ENCODE measurements at places on chromosomes 13 and 19.

DNA sequence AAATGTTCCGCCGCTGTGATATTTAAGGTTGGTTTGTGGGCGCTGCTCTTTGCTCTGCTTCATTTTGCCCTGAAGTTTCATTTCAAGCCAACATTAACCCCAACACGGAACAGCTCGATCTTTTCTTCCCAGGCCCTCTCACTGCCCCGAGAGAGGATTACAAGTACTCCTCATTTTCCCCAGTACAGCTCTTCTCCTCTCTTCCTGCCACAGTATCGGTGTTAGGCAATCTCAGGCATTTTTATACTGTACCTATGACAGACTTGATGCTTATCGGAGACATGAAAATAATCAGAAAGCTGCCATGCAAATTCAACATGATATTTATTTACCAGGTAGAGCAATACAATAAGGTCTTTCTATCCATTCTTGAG, 1.3 kb upstream of the EDNRB start:
- DNase-seq: no peak

DNA sequence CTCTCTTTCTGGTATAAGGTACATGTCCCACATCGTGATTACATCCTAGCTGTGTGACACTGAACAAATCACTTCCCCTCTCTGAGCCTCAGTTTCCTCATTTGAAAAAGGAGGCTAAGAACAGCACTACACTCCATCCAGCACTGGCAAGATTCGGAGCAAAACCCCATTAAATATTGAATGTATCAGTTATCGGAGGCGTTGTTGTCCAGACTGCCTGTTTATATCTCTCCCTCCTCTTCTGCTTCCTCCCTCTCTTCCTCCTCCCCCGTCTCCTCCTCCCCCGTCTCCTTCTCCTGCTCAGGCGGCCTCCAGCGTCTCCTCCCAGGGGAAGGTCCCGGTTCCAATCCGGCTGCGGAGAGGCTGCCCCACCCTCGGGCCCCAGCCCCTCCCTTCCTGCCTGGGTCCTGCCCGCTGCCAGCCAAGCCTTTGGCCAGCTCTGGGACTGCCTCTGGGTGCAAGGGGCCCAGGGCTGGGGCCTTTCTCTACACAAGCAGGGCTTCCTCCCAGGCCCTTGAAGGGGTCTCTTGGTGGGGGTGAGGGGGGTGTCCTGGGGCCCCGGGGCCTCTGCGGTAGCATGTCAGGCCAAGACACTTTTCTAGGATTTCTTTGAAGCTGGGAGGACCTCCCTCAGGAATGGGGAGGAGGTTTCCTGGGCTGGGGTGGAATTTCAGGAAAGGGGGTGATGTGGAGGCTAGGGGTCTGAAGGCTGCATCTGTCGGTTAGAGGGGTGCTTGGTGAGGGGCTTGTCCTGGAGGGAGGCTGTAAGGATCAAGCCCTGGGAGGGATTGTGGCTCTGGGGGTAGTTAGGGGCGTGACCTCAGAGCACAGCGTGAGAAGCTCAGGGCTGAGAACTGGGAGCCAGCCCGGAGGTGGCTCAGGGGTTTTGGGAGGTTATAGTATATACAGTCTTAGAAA, 1.9 kb downstream of the RRAS start:
- no peak for DNase-seq

- no peak for DNase-seq
Measured at GRCh38 chr13:44814836-44815235, 174.4 kb downstream of the NUFIP1 start.

DNA sequence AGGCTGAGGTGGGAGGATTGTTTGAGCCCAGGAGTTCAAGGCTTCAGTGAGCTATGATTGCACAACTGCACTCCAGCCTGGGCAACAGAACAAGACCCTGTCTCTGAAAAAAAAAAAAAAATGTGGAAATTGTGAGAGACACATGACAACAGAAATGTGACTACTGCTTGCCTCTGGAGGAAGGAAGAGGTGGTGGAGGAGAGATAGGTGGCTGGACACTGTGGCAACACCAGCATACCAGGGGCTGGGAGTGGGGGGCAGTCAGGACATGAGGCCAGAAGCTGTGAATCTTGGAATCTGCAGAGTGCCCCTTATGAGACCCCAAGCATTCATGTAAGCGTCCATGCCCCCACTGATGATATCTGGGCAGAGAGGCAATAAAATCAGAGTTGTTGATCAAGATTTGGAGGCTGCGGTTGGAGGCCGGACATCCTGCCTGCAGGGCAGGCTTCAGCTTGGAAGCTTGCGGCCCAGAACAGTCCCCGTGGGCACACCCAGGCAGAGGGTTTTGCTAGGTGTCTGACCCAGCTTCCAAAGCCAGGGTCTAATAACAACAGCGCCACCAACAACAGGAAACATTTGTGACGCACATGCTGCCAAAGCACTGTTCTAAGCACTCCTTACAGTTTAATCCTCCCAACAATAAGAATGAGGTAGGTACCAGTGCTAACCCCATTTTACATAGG, 16.9 kb downstream of the FAM187B start:
- no peak for DNase-seq

DNA sequence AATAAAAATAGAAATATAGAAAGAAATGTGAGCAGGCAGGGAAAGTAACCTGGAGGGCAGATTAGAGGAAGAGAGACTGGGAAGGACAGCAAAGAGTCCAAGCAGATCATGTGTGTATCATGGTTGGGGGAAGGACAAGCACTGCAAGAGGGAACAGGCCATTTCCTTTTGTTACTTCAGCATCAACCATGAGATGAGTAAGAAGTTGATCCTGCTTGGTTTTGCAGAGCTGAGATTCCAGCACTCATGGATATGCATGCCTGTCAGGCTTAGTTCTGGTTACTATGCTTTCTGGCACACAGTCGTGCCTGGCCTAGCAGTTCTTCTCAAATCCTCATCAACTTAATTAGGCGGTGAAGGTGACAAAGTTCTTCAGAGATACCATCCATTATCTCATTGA, 18.1 kb downstream of the NALCN start:
- no peak for DNase-seq

GRCh38 chr19:19169236-19170052, 619 bp downstream of the MEF2B start:
- no peak for DNase-seq

- peak; percentile 39 for DNase-seq
Measured at GRCh38 chr13:67281466-67281865, 51.3 kb upstream of the PCDH9 start.

DNA sequence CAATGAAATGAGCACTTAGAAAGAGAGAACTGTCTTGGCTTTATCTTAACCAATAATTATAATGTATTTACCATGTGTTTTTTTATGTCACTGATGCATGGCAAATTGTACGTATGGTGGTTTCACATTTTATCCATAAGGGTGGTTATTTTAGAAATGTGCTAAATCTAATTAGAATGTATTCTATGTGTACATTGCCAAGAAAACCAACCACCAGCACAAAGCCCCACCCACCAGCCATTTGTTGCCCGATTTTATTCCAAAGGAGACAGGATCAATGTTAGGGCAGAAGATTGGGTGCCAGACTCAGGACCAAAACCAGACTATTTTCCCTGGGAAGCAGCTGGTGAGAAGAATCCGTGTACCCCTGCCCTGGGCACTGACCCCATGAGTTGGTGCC, 63.0 kb upstream of the SOX1 start:
- no peak for DNase-seq

GRCh38 chr13:46860722-46861121, 36.1 kb downstream of the HTR2A start:
- no peak for DNase-seq

GRCh38 chr19:47778049-47778953, at the start of gene SELENOW:
SELENOW (plus strand) TSS chr19:47778703; CDS start chr19:47778786, 83 bp downstream.
- no peak for DNase-seq

DNA sequence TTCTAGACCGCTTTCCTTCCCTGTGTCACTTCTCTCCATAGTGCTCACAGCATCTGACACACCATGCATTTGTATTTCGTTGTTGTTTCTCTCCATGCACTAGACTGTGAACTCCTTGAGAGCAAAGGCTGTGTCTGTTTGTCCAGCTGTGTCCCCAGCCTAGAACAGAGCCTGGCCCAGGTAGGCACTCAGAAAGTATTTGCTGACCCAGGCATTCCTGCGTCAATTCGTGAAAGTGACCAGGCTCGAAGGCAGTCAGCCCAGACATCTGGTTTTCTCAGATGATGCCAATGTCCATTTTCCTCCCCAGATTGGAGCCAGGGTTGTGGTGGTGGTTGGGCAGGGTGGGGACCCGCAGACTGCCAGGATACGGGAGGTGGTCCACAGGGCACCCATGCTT, 164.8 kb downstream of the ZNF536 start:
- no peak for DNase-seq

DNA sequence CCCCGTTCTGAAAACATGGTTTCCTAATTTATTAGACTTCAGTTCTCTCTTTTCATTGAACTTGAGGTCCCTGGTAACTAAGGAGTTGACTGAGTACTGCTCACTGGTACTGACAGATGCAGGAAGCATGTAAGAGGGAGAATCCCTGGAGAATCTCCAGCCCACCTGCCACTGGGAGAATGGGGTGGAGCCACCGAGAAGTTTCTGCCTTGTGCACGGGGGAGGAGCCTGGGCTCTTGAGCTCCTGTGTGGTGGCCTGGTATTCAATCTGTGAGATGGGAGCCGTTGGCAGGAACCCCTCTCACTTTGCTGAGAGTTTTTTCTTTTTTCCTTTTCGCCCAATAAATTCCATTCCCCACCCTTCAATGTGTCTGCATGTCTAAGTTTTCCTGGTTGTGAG, 13.2 kb upstream of the AKAP11 start:
- DNase-seq: peak; percentile 52

DNA sequence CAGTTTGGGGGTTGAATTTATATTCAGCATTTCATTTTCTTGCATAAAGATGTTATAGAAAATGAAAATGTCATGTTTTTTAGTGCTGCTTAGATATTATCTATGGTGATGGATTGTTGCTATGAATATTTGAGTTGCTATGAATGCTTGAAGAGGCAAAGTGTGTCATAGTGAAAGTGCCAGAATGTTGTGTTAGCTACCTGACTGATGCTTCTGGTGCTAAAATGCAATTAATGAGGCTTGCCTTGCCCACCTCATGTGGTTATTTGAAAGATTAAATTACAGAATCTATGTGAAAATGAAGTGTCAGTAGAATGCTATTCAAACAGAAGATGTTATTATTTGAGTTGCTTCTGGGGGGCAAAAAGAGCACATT, 62.7 kb upstream of the MYCBP2 start:
- DNase-seq: no peak

- no peak for DNase-seq
Measured at GRCh38 chr13:31940076-31940475, 91.5 kb upstream of the FRY start.

DNA sequence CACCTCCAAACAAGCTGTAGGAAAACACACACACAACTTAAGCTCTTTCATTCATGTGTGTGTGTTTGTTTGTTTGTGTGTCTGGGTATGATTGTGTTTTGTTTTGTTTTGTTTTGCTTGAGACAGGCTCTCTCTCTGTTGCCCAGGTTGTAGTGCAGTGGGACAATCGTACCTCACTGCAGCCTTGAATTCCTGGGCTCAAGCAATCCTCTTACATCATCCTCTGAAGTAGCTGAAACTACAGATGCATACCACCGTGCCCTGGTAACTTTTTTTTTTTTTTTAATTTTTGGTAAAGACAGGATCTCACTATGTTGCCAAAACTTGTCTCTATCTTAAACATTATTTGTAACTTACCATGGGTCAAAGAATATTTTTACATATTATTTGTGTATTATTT, 431.7 kb downstream of the SLITRK1 start:
- DNase-seq: no peak

Measured in NCI-H524 treated with DMSO at 0.1 percent for 48 hours (cell line).